Urinary bladder (tissue), 4 donors: ENCODE measurements at places on chromosomes 2 and 18. TPM values are rescaled to one million over a fixed set of nuclear protein-coding genes. Genes with fewer than 3 reads are reported as not detected.

Gene RNU2-63P
- polyA plus RNA-seq, result not detected

Gene ARHGEF33
- polyA plus RNA-seq, result 0.99 TPM

Gene SERPINB12
- not detected for polyA plus RNA-seq

- DNase-seq, result no peak
These were observed 77.6 kb downstream of the EPC2 start for GRCh38 chr2:148721991-148722777.

DNA sequence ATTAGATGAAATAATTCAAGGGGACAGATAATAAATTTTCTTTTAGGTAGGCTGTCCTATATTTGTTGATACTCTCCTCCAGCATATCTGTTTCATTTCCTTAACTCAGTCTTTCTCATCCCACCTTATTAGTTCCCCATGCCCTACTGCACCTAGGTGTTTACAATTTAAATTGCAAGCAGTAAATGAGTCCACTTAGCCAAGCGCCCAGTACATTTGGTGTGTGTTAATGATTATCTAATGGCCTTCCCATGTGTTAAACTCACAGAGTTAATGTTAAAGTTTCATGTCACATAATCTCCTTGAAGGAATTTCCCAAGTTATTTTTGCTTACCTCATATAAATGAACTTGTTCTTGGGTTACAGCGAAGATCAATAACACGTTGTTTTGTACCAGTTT lies 31.2 kb downstream of the ITGB6 start:
- no peak for DNase-seq

GRCh38 chr2:106065983-106066820 lies 127.9 kb downstream of the UXS1 start:
- no peak for DNase-seq

- DNase-seq, result no peak
These were observed 103.6 kb downstream of the DHRS9 start for GRCh38 chr2:169172914-169173313.

DNA sequence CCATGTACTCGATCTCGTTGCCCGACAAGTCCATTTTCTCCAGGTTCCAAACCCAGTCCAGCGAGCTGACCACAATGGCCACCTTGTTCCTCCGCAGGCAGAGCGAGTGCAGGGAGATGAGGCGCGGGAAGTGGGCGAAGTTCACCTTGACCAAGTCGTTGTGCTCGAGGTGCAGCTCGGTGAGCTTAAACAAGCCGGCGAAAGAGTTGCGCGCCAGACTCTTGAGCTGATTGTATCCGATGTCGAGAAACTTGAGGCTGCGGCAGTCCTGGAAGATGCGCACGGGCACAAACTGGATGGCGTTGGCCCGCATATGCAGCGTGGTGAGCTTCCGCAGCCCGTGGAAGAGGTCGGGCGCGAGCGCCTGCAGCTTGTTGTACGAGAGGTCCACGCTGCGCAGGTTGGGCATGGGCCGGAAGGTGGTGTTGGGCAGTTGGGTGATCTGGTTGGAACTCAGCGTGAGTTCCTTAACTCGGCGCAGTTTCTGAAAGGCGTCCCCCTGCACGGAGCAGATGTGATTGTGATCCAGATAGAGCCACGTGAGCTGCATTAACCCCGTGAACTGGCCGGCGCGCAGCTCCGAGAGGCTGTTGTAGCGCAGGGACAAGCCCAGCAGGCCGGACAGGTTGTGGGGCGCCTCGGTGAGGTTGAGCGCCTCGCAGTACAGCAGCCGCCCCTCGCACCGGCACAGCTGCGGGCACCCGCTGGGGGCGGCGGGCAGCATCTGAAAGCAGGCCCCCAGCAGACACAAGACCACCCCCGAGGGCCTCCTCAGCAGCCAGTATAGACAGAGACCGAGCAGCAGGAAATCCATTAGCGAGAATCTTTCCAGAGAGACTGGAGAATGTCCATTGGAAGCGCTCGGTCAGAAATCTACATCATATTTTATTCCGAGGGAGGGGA lies 1.3 kb downstream of the LRRTM1 start:
- no peak for DNase-seq
